ENCODE measurements at places on chromosomes 3 and 15.

DNA sequence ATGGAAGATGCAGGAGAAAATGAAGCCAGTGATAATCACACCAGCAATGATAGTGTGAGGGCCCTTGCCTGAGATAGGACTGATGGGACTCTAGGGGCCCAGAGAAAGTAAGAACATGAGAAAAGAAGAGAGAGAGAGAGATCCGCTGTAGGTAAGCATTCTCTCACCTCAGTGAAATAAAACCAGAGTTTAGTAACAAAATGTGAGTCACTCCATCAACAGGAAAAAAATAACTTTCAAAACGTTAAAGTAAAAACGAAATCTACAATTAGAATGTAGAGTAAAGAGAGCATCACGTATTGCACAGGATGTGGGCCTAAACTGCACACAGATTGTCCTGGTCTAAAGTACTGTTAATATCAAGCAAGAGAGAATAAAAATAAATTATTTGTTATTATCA lies 6.8 kb upstream of the PRSS50 start:
- DNase-seq: no peak

- DNase-seq: no peak
Measured at GRCh38 chr3:160671231-160671630, 5.7 kb upstream of the ARL14 start.

GRCh38 chr3:49222002-49222401 lies 50.6 kb downstream of the KLHDC8B start:
- DNase-seq: no peak

DNA sequence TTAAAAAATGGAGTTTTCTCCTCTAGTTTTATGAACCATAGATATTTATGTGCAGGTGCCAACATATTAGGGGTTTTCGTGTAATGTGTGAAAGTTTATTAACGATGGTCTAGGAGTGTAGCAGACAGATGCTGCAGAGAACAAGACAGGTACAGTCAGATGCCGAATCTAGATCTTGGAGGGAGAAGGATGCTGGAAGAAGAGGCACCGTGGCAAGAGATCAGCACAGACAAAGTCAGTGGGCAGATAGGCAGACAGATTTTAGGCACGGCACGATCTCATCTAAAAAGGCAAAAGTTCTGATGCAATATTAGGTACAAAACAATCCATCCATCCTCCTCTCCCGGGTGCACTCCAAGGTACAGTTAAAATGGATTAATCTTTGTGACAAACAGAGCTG lies 161.6 kb downstream of the TIGIT start:
- DNase-seq: no peak

DNA sequence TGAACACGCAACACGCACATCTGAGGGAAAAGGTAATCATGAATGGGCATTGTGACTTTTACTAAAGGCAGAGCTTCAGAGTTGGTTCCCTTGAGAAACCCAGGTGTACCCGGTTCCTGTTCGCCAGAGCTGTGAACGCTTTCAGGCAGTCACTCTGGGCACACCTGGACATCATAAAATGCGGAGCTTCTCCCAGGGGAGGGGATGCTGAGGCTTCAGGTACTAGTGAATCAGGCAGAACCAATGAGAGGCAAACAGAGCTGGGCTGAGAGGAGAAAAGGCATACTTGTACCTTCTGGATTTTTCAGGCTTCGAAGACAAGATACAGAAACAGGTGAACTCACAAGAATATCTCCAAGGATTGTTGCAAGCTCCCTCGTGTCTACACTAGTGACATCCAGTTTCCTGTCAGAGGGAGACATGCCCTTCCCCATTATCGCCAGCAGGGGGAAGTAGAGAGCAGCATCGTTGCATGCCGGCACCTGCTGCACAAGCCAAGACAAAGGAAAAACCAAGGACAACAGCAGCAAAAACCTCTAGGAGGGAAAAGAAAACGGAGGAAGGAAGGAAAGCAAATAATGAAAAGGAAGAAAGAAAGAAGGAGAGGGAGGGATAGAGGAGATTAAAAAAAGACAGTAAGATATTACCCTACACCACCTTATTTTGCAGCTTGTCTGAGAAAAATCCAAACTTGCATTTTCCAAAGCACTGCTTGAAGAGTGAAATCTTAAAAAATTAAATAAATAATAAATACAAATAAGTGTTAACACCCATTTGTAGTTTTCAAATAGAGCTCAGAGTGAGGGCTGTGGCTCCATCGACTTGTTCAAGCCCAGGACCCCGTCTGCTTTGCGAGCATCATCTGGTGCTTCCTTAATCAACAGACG lies 2.0 kb downstream of the AHSG start:
- peak; percentile 74 for DNase-seq

DNA sequence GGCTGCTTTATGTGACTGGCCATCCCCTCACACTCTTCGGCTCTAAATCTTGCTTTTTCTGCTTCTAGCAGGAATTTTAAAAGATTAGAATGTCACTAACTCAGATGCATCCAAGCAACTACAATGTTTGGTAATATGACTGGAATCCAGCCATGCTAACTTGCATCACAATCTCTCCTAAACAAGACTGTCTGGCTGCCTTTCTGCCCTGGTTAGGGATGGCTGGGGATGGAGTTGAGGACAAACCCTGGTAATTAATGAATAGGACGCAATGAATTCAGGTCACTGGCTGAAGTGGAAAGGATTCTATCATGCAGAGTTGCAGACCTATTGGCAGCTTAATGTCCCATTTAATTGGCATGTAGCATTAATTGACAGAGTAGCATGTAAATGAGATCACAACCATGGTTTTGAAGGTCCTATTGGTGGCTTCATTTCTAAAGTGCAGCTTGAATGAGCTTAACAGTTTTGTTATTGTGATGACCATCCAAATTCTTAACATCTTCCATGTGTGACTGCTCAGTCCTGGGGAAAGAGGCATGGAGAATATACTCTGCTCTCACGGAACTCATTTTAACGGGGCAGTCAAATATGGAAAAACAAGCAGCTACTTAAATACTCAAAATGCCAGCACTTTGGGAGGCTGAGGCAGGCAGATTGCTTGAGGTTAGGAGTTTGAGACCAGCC lies 21.7 kb downstream of the NMNAT3 start:
- DNase-seq: no peak

DNA sequence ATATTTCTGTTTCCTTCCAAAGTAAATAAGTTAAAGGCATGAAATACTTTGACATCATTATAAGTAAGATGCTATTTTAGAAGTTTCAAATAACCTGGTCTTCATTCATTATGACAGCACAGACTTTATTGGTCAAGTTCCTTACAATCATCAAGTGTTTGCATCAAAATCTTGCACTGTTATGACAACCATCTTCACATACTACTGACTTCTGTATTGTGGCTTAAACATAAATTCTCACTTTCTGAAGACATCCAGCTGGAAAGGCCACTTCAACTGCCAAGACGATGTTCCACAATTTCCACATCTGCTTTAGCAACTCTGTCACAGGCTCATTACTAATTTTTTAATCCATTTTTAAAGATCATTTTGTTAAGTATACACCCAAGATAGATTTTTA lies 408.0 kb downstream of the MECOM start:
- no peak for DNase-seq

DNA sequence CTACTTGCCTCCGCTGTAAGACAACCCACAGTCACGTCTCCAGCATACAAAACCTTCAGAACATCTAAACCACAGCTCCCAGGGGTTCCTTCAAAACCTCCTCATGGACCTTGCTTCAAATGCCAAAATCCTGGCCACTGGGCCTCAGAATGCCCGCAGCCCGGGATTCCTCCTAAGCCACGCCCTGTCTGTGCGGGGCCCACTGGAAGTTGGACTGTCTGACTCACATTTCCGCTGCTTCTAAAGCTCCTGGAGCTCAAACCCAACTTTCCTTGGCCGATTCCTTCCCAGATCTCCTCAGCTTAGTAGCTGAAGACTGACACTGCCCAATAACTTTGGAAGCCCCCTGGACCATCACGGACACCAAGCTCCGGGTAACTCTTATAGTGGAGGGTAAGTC lies 17.9 kb upstream of the OR5H6 start:
- no peak for DNase-seq

DNA sequence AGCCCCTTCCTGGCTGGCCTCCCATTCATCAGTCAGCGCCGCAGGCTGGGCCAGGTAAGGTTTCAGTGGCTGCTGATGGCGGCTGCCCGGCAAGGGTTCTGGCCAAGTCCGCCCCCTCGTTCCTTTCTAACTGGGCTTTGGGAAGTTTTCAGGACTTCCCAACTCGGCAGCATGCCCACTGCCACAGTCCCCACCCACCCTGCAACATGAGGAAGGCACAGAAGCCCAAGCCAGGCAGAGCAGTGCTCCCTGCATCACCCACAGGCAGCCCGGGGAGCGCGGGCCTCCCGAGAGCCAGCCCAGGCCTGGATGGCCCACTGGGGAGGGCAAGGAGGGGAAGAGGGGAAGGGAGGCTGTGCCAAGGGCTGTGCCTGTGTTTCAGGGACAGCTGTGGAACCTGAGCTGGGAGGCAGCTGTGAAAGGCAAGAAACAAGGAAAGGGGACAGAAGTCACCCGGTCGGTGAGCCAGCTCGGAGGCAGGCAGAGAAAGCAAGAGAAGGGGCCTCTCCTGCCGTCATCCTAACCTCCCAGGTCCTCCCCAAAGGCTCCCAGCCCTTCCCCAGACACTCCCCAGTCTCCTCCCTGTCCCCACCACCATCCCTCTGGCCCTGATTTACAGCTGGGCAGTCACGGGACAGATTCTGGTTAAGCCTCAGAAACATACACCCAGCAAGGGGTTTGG lies 73.9 kb downstream of the CPN2 start:
- peak; percentile 52 for DNase-seq

DNA sequence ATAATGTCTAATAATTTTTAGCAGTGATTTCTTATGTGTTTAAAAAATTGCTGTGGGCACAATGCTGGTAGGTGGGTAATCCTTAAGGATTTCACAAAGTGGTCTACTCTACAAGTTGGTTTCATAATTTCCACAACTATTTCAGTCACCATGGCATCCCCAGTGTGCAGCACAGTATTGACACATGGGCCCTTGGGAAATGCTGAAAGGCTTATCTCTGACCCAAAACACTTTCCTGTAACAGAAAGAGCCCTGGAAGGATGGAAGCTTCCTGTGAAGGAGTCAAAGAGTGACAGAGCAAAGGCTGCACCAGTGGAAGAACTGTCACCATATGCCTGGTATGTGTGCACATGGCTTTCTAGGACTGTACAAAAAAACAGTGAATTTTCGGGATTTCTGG lies 153.7 kb downstream of the ANO10 start:
- no peak for DNase-seq

DNA sequence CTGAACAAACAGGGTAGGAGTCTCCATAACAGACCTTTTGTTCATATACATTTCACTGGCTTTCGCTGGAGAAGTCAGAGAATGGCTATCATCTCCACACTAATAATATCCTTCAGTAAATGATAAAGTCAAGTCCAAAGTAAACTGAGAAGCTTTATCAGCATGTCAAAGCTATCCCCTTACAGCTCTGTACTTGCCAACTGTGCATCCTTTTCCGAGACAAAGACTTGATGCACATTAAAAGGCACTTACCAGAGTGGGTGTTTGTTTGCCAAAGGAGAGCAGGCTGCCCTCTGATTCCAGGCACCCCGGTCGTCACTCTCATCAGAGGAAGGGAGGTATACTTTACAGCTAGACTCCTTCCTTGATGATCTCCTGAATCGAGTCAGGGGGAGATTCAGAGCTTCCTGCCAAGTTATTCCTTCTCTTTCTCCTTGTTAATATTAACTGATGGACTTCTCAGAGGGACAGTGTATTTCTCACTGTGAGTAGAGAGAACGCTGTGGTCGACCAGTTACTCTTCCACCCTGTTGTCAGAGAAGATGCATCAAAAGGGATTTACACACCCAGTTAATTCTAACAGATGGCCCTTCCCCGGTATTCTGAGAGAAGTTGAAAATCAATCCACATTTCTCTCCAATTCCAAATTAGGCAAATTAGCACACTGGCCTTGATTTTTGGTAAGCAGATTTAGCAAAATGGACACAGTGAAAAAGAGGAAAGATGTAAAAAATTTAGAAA lies 504.7 kb upstream of the NR2F2 start:
- no peak for DNase-seq

DNA sequence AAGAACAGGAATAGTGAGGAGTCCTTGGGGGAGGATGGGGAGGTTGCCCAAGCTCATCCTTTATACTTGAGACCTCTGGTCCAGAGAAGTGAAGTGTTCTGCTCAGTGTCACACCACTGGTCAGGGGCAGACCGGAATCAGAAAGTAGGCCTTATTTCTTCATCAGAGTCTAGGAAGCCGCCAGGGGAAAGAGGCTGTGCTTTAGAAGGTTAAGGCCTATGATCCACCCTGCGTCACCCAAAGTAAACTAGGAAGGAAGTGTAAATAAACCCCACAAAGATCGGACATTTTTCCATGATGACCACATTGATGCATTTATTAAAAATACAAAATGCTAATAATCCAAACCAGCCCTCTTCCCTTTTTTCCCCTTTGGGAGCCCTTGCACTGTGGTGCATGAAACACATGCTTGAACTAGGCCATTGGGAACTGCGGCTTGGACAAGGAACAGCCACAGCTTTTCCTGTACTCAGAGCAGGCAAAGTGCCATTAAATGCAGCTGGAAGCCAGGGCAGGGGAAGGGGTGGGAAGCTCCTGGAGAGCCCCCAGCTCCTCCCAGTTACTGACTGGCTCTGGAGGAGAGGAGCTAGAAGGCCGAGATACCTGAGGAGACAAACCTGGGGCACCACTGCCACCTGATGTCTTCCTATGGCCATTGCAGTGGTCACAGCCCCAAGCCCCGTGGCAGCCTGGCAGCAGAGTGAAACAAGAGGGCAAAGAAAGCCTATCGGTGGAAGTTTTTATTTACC lies 37.0 kb downstream of the CDC25A start:
- DNase-seq: peak; percentile 57

GRCh38 chr15:60413231-60413824 lies 15.5 kb upstream of the ANXA2 start:
- DNase-seq: no peak

- peak; percentile 58 for DNase-seq
Measured at GRCh38 chr15:50907601-50908208, 778 bp upstream of the AP4E1 start.

- no peak for DNase-seq
Measured at GRCh38 chr3:18112674-18113375, 312.3 kb downstream of the SATB1 start.

Measured in left colon (tissue), 2 donors.